Posterior vena cava (tissue), 2 donors: ENCODE measurements at places on chromosomes 4 and X. TPM values are rescaled to one million over a fixed set of nuclear protein-coding genes. Genes with fewer than 3 reads are reported as not detected.

The CFAP299 gene
- total RNA-seq, result not detected

GRCh38 chr4:38666766-38667084 is 2.7 kb downstream of the KLF3 start:
- no peak for DNase-seq

DNA sequence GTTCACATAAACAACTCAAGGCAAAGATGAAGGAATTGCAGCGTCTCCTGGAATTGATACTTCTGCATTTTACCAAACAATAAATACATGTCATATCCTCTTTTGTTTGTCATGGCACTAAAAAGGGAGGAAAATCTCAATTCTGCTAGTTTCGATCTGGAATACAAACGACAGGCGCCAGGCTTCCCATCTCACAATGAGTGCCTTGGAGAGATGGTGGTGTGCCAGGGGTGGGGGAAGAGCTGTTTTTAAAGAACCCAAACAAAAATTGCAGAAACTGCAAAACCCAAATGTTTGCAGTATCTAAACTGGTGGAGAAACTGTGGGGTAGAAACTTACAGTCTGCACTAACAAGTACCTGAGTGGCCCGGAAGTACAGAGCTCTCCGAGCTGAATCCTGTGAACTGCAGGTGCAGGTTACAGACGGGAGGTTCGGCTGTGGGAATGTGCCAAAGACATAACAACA is 53.0 kb upstream of the KLF3 start:
- DNase-seq, result no peak

DNA sequence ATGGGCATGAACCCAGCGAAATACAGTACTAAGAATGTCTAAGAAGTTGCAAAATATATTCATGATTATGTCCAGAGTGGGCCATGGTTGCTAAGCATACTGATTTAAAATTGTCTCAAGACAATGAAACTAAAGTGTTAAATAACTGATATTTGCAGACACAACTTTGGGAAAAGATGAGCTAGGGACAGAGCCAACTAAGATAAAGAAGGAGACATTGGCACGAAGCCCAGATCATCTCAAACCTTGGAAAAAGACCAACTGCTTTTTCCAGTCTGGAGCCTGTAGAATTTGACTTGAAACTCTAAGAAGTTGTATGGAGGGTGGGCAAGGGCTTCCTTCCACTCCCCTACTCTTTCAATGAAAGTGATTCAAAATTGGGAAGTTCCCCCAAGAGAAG is 108.5 kb upstream of the GLRA2 start:
- no peak for DNase-seq

DNA sequence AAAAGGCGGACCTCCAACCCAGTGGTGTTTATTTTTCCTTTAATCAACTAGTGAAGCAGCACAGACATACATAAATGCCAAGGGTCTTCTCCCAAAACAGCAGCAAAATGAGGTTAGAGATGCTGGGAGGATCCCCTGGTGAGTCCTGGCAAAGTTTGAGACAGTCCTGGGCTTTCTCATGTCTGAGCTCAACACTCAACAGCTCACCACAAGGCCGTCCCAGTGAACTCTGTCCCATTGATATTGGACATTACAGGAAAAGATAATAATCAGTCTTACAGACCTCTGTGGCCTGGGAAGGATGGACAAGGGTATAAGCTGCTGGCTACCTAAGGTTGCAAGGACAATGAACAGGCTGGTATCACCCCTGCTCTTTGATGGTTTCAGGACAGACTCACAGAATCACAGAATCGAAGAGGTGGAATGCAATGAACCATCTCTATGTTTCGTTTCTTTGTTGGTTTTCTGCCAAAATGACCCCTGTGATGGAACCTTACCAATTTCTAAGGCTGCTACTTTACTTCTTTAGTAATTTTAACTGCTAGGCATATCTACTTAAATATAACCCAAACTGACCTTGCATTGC is 551.8 kb downstream of the RAB28 start:
- no peak for DNase-seq

- no peak for DNase-seq
Measured at GRCh38 chr4:85028910-85029309, 62.4 kb upstream of the WDFY3 start.

GRCh38 chr4:56552273-56552672 is 46.7 kb downstream of the ARL9 start:
- DNase-seq, result no peak

DNA sequence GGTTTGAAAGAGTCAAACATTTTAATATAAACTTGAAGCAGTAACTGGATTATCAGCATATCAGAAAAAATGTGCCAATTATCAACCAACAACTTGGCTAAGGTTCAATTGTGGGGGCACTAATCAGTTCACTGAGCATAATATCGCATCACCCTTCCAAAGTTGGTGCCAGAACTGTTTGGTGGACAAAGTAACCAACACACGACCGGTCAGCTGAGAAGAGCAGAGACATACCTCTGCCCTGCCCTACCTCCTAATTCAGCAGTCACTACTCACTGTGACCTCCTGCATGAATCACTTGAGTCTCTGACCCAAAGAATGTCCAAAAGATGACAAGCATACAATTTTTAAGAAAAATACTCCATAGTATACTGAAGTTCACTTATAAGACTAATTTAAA is 53.2 kb downstream of the TSPAN5 start:
- DNase-seq, result no peak

GRCh38 chr4:152041295-152041694 is 280.5 kb upstream of the GATB start:
- DNase-seq, result no peak
